T-helper 22 cell (primary cell): ENCODE measurements at places on chromosomes 6 and 20.

GRCh38 chr20:47984437-47984836 lies 199.2 kb upstream of the SULF2 start:
- no peak for DNase-seq

DNA sequence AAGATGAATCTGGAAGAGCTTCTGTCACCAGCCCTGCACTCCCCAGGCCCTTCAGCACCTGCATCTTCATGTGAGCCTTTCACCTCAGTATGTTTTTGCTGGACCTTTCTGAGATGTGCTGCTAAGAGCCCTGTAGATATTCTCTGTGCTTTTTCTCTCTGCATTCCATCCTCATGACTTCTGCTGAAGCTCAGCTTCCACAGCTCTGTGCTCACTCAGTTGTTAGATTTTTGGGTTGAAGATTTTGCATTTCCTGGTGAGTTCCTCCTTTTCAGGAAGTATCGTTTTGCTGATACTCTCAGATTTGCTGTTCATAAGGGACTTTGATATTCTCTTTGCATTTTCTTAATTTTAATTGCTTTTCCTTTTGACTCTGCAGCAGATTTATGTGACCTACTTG lies 18.3 kb downstream of the KIAA1586 start:
- no peak for DNase-seq

GRCh38 chr6:25397406-25397805 lies 118.2 kb downstream of the CARMIL1 start:
- DNase-seq, result no peak

DNA sequence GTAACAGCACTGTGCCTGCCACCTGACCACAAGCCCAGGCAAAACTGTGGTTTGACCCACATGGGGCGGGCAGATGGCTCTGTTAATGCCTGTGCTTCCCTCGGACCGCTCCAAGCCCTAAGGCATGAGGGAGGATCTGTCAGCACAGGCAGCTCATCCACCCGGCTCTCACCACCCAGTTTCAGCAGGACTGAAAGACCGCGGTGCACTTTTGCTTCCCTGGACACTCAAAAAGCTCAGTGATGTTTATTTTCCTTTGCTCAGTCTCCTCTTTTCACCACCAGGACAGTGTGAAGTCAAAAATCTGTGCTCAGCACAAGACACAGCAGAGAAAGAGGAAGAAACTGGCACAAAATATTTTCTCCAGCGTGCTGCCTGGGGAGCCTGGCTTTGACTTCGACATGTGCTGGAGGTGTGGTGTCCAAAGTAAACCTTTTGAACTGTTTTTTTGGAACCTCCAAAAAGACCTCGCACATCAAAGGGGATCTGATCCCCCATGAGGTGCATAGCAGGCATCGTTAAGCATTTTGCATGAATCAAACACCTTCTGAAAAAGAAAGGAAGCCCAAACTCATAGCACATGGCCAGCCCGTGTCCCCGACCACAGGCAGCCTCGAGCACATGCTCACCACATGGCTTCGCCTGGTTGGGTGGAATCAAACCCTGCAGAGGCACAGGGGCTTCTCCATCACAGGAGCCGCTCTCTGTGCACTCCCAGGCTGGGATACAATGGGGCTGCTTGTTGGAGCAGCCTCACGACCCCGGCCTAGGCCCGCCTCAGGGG lies 441.7 kb upstream of the JARID2 start:
- DNase-seq, result no peak

- DNase-seq, result no peak
Measured at GRCh38 chr6:169014211-169015197, 239.1 kb downstream of the THBS2 start.

- DNase-seq, result no peak
Measured at GRCh38 chr6:136846046-136846445, 23.7 kb downstream of the PEX7 start.

DNA sequence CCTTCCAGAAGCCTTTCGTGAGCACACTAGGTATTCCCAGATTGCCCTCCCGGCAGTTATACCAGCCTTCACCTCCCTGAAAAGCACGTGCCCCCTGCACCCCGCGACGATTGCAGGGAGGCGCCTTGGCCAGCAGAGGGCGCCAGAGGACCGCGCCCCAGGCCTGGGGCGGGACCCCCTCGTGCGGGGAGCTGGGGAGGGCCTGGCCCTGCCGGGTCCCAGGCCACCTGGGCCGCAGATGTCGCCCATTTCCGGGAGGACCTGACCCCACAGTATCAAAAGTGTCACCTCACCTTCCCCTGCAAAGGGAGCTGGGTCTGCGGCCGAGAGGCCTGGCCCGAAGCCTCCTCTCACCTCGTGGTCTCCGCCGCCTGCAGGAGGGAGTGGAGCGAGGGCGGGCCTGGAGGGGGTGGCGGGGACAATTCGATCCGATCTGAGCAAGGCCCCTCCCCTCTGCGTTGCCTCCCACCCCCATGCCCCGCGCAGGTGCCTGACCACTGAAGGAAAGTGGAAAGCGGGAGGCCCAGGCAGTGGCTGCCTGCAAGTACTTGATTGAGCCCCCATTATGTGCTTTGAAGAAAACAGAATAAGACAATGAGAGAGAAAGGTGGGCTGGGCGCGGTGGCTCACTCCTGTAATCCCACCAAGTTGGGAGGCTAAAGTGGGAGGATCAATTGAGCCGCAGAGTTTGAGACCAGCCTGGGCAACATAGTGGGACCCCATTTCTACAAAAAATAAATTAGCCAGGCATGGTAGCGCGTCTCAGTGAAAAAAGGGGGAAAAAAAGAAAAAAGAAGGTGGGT lies 3.5 kb upstream of the SNAI1 start:
- DNase-seq, result peak; percentile 25

DNA sequence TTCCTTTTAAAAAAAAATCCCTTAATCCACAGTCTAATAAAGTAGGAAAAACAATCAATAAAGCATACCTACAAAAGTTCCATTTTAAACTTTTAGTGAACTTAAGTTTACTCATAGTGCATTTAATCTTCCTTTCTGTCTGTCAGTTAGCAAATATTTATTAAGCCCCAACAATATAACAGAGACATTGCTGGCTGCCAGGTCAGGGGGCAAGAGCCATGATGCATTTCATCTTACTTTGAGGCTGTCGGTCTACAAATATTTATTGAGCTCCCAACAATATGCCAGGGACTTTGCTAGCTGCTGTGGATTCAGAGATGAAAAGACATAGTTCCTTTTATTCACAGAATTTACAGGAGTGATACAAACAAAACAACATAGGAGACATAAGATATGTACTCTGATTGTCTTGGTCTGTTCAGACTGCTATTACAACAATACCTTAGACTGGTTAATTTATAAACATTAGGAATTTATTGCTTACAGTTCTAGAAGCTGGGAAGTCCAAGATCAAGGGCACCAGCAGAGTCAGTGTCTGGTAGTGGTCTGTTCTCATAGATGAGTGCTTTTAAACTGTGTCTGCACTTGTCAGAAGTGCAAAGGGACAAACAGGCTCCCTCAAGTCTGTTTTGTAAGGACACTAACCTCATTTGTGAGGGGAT lies 118.6 kb downstream of the PLCB1 start:
- no peak for DNase-seq

DNA sequence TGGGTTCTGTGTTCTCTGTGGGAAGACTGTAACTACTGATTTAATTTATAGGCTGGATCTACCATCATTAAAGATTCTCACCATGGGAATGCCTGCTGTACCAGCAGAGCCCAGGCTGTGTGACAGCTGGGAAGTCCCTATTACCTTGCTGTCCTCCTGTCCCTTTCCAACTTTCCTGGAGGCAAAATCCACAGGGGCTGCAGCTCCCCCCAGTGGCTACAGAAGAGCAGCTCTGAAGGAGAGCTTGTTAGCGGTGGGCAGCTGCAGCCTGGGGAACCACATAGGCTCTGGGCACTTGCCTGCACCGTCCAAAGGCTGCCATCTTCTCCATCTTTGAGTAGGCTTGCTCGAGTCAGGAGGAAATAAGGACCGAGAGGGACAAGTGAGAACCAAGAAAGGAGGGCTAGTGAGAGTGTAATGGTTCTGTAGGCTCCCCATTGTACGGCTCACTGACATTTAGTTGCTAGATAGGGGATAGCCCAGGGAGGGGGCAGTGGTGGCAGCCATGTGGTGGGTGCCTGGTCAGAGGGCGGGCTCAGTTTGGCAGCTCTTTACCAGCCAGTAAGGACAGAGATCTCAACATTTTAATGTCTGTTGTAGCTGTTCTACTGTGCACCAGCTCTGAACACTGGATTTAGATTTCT lies 155.1 kb upstream of the MLIP start:
- no peak for DNase-seq
